ENCODE measurements at places on chromosomes 11 and 22.

- DNase-seq, result no peak
Observed at GRCh38 chr11:76695133-76695532, 24.6 kb upstream of the LRRC32 start.

DNA sequence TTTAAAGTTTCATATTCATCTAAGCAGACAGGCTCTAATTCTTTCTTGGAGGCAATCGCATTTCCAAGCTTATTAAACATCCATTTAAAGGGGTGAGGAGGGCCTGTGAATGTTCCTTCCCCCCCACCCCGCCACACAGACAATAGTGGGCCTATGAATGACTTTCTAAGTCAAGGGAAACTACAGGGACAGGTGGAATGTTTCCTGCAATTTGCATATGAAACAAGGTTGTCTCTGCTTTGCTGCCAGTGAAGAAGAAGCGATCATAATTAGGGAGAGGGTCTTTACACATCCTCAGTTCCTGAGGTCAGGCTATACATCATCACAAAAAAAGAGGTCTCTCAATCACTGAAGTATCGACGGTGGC, 127.9 kb upstream of the OPCML start:
- no peak for DNase-seq

DNA sequence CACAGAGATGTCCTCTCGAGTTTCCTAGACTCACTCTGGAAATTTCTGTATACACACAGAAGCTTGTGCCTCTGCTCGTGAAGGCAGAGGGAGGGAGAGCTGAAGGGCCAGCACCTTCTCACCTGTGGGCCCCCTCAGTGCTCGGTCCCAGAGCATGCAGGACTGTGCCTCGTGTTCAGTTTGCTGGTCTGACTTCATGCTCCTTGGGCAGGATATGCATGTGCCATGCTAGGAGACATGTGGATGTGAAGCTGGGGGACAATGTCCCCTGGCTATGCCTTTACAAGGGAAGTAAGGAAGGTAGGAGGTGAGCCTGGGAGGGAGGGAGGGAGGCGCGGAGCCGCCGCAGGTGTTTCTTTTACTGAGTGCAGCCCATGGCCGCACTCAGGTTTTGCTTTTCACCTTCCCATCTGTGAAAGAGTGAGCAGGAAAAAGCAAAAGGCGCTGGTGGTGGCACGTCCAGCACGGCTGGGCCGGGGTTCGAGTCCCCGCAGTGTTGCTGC, 22.6 kb downstream of the NEAT1 start:
- no peak for DNase-seq

GRCh38 chr22:43066844-43067385, 22.3 kb downstream of the TTLL1 start:
- no peak for DNase-seq

- peak; percentile 48 for DNase-seq
Observed at GRCh38 chr11:18706330-18707243, 8.0 kb downstream of the TMEM86A start.

GRCh38 chr11:79963856-79964645, 523.2 kb upstream of the TENM4 start:
- no peak for DNase-seq

- no peak for DNase-seq
Observed at GRCh38 chr11:40162901-40163883, 1296.3 kb downstream of the LRRC4C start.

GRCh38 chr11:107821199-107821927, 37.2 kb downstream of the SLC35F2 start:
- no peak for DNase-seq

GRCh38 chr11:90208857-90209256, 14.0 kb downstream of the CHORDC1 start:
- DNase-seq, result no peak

DNA sequence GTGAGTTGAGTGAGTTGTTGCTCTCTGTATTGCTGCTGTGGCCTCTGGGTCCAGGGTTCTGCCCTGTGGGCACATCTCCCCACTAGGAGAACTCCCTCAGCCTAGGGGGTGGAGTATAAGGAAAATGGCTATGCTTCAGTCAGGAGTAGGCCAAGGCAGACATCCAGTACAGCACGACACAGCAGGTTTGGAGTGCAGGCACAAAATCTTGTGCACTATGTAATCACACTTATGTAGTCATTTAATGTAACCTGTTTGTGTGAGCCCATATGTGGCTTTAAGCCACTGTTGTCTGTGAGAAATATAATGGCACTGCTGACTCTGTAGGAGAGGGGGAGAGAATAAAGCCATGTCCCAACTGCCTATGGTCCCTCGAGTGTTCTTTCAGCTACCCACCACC, 90.1 kb downstream of the CCDC83 start:
- DNase-seq, result no peak

Data from activated naive CD8-positive, alpha-beta T cell treated with anti-CD3 and anti-CD28 coated beads, Interleukin-2, amount 50 U/mL, for 24 hours (primary cell).